NCI-H146 (cell line): ENCODE measurements at places on chromosomes 5 and 9.

GRCh38 chr5:154179846-154180710 is 10.5 kb upstream of the GALNT10 start:
- DNase-seq, result peak; percentile 63

DNA sequence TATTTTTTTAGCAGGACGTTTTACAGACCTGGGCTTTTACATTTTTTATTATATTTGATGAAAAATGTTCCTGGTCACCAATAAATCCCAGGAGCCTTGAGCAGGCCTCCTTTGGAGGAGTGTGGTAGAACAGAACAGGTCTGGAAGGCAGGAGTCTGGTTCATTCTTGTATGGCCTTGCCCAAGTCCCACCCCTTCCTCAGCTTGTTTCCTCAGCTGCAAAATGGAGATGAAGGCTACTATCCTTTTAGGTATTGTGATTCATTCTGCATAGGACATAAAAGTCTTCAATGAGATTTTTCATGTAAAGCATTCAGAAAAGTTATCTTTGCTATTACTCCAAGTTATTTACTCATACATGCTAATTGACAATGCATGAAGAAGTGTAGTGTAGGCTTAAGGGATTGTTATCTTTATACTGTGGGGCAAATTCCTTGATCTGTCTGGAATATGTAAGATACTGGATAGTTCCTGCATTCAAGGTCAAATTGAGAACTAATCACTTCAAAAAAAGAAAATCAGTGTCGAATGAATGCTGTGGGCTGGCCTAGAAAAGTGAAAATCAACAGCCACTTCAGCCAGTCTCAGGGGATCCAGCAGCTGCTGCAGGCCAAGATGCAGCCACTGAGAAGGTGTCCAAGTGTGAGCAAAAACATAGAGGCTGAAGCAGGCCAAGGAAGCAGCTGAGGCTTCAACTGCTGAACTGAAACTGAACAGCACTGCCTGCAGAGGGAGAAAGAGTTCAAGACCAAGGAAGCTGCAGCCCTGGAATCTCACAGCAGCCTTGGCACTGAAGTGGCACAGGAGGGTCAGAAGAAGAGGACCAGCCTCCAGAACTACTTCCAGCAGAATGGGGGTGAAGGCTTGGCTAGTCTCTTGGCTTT is 15.5 kb upstream of the SLC36A3 start:
- DNase-seq, result no peak

DNA sequence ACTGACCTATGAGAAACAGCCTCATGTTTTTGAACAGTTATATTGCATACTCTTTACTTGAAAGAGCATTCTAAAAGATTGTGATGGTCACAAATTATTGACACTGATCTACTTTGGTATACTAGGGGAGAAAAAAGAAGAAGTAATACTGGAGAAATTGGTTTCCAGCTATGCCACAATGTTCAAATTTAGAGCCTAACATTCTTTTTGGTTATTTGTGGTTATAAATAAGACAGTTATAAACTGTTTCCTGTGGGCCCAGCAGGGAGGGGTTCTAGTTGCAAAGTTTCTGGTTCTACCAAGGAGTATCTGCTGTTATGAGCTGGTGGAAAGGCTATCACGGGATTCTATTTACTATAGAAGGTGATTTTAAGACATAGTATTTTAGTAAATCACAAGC is 4.8 kb downstream of the CWC27 start:
- no peak for DNase-seq

GRCh38 chr9:4620057-4620765 is 41.9 kb upstream of the PLPP6 start:
- no peak for DNase-seq

GRCh38 chr5:68342693-68343092 is 127.1 kb downstream of the PIK3R1 start:
- no peak for DNase-seq

GRCh38 chr5:45252978-45253377 is 443.2 kb downstream of the HCN1 start:
- DNase-seq, result no peak

DNA sequence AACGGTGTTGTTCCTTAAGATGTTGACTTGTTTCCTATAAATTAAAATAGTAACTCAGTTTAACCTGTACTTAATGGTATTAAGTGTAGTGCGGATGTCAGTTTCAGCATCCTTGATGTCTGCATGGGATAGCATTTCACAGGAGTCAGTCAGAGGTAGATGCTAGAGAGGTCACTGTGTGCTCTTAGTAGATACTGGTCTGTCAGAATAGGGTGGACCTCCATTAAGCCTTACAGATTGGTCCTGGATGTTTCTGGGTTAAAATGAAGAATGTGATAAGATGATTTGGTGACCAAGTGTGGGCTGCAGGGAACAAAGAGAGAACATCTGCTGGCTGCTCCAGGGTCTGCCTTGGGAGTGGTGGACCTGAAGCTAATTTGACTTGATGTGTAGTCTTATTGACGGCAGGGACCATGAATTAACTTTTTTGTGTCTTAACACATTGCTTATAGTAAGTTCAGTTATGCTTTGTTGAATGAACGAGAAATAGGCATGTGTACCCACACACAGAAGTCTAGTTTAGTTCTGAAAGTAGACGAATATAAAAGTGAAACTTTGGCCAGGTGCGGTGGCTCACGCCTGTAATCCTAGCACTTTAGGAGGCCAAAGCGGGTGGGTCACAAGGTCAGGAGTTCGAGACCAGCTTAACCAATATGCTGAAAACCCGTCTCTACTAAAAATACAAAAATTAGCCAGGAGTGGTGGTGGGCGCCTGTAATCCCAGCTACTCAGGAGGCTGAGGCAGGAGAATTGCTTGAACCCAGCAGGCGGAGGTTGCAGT is 12.5 kb downstream of the RAB24 start:
- no peak for DNase-seq

GRCh38 chr9:133149130-133150015 is 14.3 kb downstream of the GBGT1 start:
- peak; percentile 87 for DNase-seq

- DNase-seq, result no peak
Observed at GRCh38 chr9:92289708-92290390, 3.6 kb downstream of the IARS1 start.

- DNase-seq, result no peak
Observed at GRCh38 chr5:166267907-166268306, 2023.5 kb upstream of the WWC1 start.

- DNase-seq, result no peak
Observed at GRCh38 chr9:26391036-26391435, 501.6 kb downstream of the CAAP1 start.

DNA sequence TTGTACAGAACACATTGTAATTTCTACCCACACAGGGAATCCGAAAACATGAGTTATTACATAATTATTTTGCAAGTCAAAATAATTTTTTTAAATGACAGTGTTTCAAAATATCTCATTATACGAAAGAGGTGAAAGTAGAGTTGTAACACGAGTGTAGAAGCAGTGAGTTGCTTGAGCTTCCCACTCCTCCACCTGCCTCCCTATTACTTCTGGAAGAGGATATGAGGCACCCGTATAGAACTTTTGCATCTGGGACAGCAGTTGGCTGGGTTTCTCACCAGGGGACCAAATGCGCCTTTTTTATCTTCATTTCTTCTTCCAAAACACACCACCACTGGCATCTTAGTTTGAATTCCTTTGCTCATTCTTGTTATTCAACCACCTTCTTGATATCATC is 779.0 kb upstream of the COX7C start:
- DNase-seq, result no peak

DNA sequence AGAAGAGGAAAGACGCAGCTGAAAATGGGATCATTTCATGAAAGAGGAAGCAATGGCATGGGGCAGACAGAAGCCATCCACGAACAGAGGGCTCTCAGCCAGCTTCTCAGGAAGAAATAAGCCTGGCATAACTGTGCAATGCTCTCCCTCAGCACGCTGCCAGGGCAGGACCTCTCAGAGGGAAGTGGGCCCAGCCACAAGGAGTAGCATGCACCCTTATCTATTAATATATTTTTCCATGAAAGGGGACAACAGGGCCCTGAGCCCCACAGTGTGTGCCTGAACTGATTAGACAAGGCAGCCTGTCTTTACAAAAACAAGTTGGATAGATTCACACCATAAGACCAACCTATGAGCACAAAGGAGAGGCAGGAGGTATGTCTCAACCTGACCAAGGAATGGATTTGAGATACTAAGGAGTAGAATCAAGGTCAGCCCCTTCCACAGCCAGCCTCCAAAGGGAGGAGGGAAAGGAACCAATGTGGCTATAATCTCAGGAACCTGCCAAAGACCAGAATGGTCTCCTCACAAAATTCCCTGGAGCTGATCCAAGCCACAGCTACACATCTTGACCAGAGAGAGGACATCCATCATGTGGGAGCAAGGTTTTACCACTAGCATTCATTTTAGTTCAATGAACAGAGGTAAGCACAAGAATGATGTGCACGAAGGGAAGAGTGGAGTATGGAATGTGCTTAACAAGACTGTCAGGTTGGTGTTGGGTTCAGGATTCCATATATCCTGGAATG is 154.8 kb downstream of the SIL1 start:
- DNase-seq, result no peak

DNA sequence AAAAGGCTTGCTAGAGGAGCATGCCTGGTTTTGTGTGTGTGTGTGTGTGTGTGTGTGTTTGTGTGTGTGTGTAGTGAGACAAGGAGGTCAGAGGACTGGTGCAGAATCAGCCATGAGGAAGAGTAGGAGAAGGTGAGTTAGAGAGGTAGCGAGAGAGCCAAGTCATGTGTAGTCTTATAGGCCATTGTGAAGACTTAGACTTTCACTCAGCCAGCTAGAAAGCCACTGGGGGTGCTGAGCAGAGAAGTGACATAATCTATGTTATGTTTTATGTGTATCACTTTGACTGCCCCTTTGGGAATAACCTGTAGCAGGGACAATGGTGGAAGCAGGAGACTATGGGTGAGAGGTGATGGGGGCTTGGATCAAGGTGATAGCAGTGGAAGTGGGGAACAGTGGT is 180.5 kb upstream of the CLINT1 start:
- DNase-seq, result no peak

DNA sequence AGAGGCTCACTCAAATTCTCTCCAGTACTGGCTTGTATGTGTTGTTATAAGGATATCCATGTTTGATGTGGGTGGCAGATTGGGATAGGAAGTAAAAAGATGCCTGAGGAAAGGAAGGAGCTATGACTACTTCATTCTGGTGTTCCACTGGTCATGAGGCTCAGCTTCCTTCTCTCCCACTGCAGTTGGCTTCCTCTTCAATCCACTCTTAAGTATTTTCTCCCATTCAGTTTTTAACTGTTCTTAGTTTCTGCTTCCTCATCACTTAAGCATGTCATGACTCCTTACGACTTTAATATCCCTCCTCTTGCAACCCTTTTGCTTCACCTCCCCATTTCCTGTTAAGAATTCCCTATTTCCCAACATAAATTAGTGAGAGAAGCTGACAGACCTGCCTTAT is 81.1 kb downstream of the PJA2 start:
- DNase-seq, result no peak

- DNase-seq, result no peak
Observed at GRCh38 chr9:134558124-134558905, 83.3 kb upstream of the COL5A1 start.

GRCh38 chr5:16679863-16680262 is 63.1 kb upstream of the RETREG1 start:
- DNase-seq, result peak; percentile 5

GRCh38 chr5:67215519-67216471 is 19.2 kb upstream of the CD180 start:
- peak; percentile 51 for DNase-seq

GRCh38 chr9:93422977-93423616 is 28.4 kb upstream of the FAM120A start:
- no peak for DNase-seq

DNA sequence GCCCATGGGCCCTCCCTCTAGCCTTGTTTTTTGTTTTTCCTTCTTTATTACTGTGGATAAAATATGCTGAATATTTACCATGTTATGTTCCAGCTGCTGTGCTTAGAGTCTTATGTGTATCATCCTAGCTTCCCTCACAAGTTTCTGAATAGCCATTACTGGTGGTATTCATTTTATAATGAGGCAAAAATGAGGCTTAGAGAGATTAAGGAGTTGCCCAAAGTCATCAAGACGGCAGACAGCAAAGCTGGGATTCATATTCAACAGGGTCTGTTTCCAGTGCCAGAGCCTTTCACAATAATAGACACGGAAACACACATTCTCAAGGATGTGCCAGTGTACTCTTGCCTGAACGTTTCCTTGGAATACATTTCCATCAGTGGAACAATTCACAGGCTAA is 258.1 kb downstream of the CTNND2 start:
- no peak for DNase-seq

DNA sequence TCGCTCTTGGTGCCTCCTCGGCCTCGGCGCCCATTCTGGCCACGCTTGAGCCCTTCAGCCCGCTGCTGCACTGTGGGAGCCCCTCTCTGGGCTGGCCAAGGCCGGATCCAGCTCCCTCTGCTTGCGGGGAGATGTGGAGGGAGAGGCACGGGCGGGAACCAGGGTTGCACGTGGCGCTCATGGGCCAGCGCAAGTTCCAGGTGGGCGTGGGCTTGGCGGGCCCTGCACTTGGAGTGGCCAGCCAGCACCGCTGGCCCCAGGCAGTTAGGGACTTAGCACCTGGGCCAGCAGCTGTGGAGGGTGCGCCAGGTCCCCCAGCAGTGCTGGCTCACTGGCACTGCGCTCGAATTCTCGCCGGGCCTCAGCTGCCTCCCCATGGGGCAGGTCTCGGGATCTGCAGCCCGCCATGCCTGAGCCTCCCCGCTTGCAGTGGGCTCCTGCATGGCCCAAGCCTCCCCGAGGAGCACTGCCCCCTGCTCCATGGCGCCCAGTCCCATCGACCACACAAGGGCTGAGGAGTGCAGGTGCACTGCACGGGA is 106.4 kb downstream of the SMC2 start:
- DNase-seq, result no peak

- DNase-seq, result no peak
Observed at GRCh38 chr9:80605129-80605528, 1033.4 kb downstream of the TLE4 start.

DNA sequence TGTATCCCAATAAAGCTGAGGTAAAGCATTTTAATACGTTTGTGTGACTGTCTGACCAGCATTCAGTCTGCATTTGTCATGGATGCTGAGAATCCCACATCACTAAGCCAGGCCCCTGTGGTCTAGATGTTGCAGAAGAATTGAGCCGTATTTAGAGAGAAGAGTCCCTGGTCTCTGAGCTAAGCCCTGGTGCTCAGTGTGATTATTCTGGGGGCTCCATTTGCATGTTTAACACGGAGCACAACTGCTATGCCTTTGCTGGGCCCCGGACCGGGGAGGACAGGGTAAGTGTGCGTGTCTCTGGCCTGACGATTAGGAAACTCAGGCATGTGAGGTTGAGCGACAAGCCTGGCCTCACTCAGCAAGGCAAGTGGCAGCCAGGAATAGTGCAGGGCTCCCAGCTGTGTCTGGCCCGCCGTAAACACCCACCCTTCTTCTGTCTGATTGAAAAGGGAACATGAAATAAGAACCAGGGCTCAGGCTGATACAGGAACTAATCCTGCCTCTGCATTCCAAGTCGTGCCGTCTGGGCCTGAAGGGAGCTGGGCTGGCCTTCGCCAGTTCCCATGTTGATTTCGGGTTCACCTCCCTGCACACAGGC is 22.3 kb downstream of the FAM78A start:
- DNase-seq, result no peak
